ENCODE measurements at places on chromosomes 4 and X.

DNA sequence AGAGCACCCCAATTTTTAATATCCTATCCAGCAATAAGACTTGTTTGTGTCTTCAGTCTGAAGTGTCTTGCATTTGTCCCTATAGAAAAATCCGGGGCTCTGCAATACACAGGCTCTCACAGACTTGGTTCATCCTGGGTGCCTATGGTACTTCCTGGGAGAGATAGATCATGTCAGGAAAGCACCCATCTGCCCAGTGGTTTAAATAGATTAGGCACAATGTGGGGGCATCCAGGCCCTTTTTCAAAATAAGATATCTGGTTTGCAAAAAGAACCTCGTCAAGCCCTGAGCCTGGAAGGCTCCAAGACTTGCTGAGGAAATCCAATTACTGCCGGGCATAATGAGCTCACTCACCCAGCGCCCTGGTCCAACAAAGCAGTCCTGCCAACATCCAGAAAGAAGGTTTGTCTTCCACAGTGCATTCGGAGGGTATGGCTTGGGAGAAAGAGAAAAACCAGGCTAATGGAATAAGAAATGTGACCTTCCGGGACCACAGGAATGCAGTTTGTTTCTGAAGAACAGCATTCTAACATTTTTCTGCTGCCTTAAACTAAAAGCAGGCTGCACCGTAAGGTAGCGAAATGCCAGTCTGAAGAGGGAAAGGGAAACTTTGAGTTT lies 11.6 kb downstream of the JAKMIP1 start:
- no peak for DNase-seq

DNA sequence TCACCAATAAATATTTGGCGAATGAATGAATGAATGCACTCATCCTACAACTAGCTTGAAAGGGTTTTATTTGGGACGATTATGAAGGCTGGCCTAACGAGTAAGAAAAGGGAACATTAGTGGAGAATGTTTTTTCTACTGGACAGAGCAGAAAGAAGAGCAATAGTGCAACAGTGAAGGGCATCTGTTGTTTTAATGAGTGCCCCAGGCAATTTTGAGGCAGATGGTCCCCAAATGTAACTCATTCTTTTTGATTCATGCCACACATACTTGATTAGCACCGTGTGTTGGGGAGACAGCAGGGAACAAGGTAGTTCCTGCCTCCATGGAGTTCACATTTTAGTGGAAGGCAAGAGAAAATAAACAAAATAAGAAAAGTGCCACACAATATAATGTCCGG lies 22.7 kb upstream of the INTS6L start:
- DNase-seq: no peak

DNA sequence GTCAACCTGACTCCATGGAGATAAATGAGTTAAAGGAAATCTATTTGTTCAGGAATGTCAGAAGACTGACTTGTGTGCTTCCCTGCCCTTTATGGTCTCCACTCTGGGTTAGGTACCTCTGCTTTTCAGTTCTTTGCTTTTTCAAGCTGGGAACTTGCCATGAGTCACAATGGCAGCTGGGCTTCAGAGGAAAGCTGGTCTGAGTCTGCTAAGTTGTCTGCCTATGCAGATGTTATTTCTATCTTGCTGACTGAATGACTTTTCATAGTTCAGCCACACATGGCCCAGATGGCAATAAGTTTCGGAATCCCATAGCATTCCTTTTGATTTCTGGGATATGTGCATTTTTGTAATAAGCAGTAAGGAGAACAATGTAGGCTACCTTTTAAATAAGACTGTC lies 337.9 kb upstream of the FGF13 start:
- DNase-seq: no peak

DNA sequence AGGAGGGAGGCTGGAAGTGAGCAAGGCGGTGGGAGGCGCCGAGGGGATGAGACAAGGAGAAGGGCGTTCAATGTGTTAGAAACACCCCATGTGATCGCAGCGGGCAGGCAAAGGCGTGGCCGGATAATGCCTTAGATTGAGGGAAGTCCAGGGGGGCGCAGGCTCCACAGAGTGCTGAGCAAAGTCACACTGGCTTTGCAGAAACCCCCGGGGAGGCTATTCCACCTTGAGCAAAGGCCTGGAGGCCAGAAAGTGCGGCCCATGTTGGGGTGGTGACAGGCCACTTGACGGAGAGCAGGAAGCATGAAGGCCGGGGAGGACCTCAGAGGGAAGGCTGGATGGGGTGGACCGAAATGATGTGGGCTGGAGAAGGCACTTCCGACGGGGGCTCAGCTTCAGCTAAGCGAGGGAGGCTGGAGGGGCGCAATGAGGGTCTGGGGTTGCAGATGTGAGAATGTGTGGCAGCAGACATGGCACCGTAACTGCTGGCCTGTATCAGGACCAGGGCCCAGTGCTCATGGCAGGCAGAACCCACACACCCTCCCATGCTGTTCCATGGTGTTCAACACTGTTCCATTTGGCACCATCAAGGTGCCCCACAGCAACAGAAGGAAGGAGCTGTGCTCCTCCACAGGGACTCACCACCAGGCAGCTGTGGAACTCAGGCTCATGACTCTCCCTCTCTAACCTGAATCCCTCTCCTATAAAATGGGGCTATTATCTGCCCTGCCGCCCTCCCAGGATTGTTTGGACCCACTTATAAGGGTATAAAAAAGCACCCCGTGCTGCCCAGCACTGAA lies 50.3 kb downstream of the HMX1 start:
- no peak for DNase-seq

GRCh38 chr4:970854-971520 lies 2.4 kb downstream of the DGKQ start:
- no peak for DNase-seq

DNA sequence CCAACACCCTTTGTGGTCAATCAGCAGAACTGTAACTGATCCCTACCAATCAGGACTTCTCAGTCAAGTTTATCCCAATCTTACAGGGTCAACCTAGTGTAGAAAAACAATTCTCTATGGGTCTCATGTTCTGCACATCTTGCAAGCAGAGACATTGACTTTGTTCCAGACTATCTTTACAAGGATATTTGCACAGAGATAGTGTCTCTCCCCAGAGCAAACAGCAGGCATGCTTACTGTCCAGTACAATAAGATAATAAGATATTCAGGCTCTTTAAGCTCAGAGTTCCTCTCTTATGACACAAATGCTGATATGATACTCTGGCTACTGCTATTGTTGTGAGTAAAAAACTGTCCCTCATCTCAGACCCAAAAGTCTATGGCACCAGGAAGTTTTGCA lies 53.2 kb downstream of the ACSL4 start:
- DNase-seq: no peak

- DNase-seq: no peak
These were observed 54.0 kb upstream of the AFAP1 start for GRCh38 chr4:7993671-7994070.

DNA sequence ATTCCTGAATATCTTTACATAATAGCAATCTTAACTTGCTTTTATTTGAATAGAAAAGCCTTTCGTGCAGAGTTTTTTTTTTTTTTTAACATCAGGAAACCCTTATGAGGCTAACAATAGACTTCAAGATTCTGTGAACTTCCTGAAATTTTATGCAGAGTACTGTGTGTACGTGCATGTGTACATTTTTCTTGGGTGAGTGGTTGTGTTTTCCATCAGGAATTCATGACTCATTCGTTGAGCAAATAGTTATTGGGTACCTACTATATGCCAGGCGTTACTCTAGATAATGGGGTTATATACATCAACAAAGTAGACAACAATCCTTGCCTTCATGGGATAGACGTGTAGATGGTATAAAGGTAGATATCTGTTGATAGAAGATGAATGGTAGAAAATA lies 59.1 kb downstream of the MRPL1 start:
- no peak for DNase-seq

- no peak for DNase-seq
These were observed 51.6 kb downstream of the MAML3 start for GRCh38 chr4:140102421-140102820.

DNA sequence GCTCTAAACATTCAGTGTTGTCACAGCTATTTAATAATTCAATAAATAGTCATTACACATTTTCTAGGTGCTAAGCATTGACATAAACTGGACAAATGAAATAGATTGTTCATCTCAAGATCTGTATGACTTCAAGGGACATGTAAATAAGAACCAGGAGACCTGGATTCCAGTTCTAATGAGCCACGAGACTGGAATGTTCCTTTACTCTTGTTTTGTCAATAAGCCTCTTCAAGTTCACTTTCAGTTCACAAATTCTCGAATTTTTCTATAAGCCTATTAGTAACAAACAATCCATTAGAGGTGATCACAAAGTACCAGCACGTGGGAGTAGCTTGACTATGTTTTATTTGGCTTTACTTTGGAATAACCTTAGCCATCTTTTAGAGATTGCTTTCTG lies 514.0 kb upstream of the SMIM31 start:
- DNase-seq: no peak

DNA sequence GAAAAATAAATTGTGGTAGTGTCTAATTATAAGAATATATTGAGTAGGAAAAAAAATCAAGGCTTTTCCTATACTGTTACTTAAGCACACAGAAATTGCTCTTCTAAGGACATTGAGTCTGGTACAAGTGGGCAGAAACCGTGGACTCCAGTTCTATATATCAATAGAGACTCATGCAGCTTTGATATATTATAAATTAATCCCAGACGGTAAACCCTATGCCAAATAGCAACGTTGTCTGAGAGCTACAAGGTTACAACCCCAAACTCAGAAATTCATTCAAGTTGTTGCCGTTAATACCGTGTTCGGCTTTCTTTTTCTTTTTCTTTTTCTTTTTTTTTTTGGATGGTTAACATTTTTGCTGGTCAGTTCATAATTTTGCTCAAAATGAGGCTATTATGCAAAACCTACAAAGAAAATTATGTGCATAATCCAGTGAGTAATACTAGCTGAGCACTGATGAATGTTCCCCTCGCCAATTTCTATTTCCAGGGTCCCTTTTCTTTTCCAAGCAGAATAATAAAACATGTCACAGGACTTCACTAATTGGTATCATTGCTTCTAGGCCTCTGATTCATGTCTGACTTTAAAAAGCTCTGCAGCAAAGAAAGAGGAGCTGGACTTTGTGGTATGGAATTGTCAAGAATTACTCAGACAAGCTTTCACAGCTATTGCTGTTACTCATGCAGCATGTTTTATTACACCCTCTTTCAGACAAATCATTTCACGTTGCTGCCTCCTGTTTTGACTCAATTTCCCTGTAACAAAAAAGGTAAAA lies 737.7 kb downstream of the NLGN4X start:
- no peak for DNase-seq
